Islet precursor cell (in vitro differentiated cells): ENCODE measurements at places on chromosomes 6 and 20.

- DNase-seq: peak; percentile 83
These were observed 139.1 kb downstream of the KIF16B start for GRCh38 chr20:16434062-16434664.

GRCh38 chr20:17782768-17783167, 83.0 kb downstream of the BANF2 start:
- DNase-seq: no peak

GRCh38 chr6:39476151-39476550, 153.6 kb upstream of the KCNK16 start:
- DNase-seq: no peak

DNA sequence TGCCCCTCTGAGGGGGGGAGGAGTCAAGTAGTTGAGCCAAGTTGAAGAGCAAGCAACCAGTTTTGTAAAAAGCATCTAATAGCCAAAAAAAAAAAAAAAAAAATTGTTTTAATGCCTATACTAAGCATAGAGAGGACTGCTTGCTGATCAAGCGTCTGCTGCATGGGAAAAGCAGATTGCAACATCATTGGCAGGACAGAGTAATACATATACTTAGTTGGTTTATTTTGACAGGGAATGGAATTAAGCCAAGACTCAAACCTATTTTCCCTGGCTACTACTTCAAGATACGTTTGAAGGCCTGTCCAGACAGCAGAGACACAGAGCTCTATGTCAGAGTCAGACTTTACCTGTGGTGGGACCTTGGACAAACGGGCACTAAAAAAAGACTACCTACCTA, 120.5 kb downstream of the RTN4IP1 start:
- DNase-seq: no peak

DNA sequence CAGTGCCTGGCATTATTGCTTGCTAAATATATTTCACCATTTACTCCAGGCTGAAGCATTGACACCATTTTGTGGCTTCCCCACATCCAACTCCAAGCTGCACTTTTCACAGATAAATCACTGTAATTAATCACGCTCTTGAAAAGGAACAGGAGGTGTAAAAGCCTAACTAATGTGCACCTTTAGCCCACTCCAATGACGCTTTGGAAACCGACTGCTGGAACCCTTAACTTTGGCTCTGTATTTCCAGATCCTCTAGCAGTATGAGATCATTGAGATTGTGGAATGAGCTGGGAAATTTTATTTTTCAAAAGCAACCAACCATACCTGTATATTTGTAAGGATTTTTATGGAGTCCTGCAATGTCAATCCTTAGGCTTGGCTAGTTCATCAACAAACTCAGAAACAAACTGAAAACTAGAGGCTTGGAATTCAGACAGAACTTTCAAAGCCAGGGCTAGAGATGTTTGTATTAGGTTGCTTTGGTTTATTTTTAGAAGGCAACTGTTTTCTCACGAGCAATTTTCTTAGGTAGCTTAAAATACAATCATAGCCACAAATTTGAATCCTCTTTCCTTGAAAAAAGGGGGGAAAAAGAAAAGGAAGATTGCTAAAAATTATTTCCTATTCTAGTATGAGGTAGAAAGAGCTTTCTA, 52.8 kb upstream of the UTRN start:
- no peak for DNase-seq

DNA sequence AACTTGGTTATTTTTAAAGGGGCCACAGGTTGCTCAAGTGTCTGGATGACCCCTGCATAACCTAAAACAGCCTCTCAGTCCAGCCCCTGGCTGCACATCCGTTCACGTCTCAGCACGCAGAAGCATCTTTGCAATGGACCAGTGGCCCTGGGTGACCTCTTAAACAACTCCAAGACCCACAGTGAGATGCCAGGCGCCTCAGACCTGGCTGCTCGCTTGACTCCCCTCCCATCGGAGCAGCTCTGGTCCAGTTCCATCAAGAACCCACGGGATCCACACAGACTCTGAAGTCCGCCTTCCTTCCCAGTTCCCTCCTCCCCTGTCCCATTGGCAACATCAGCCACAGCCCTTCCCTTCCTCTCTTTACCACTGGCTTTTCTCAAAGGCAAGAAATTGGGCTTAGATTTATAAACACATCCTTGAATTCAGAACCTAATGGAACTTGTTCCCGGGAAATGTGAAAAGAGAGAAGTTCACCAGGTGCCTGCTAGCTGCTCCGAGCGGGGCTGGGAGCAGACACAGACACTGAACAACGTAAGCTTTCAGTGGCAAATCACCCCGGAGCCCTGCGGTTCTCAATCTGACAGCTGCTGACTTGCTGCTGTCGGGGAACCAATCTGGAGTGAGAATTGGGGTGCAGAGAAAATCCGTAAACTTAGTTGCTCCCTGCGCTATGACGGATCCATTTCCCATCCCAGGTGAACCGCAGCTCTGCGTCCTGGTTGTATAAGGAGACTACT, 39.6 kb upstream of the MPC1 start:
- no peak for DNase-seq

GRCh38 chr6:90066697-90067096, 172.4 kb downstream of the GJA10 start:
- no peak for DNase-seq

DNA sequence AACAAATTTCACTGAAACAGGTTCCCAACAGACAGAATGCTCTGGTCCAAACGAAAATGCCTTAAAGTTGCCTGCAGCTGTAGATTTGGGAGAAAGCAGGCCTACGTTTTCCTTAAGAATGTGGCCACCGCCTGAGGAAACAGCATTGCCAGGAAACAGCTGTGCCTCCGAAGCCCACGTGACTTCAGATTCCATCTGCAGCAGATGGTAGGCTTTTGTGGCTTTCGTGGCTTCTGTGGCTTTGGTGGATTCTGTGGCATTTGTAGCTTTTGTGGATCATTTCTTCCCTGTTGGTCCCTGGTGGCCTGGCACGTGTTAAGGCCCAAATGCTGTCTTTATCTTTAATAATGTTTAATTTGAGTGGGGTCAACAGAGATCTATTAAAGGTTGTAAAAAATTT, 222.9 kb downstream of the TTLL2 start:
- DNase-seq: no peak

- no peak for DNase-seq
These were observed 8.6 kb downstream of the GABRR1 start for GRCh38 chr6:89208551-89208950.

GRCh38 chr20:4108495-4109306, 93.3 kb upstream of the RNF24 start:
- peak; percentile 90 for DNase-seq

GRCh38 chr6:52180787-52181558, 5.2 kb upstream of the IL17A start:
- DNase-seq: no peak

DNA sequence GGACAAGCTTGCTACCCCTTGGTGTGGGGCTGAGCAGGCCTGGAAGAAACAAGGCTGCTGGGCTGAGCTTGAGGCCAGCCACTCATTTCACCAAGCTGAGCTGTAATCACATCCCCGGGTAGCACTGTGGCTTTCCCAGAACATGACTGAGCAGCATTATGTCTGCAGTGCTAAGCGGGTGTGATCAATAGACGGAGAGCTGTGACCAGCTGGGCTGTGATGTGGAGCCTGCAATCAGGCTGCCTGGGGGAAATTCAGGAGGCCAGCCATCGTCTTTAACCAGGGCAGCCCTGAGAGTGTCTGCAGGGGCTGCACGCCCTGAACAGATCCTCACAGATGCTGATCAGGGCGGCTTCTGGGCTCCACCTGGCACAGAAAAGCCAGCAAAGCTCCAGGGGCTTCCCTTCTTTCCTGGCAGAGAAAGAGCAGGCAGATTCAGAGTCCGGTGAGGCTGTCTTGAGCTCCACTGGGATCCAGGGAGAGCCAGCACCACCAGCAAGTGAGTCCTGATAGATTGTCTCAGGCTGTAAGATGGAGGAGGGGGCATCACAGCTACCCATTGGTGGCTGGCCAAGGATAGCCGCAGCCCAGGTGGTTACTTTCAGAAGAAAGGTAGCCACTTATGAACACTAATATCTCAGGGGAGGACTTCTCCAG, 165.9 kb downstream of the NRN1 start:
- DNase-seq: no peak

GRCh38 chr6:4786996-4787395, 10.8 kb downstream of the CDYL start:
- DNase-seq: no peak

DNA sequence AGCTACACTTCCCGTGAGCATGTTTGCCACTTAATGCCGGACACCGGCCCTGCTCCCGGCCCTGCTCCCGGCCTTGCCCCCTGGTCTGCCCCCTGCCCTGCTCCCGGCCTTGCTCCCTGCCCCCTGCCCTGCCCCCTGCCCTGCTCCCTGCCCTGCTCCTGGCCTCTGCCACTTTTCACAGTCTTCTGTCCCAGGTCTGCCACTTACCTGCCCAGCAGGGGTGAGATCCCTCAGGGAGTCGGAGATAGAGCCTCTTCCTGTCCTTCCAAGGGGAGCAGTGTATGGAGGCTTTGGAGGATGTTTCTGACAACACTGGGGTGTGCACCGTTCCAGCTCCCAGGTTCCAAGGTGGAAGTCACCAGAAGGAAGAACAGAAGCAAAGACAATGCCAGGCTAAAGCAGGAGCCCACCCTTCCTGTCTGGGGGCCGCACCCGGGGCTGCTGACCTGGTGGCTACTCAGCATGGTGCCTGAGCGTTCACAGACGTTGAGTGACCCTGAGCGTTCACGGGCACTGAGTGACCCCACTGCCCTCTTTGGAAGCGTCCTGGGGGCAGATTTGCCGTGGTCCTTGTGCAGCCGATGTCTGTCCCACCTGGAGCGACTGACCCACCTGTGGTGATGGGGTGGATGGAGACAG, 199.8 kb downstream of the DLL1 start:
- DNase-seq: peak; percentile 42

GRCh38 chr6:55937261-55937947, 62.0 kb upstream of the BMP5 start:
- DNase-seq: no peak

- no peak for DNase-seq
These were observed 56.6 kb upstream of the CD83 start for GRCh38 chr6:14060971-14061370.

DNA sequence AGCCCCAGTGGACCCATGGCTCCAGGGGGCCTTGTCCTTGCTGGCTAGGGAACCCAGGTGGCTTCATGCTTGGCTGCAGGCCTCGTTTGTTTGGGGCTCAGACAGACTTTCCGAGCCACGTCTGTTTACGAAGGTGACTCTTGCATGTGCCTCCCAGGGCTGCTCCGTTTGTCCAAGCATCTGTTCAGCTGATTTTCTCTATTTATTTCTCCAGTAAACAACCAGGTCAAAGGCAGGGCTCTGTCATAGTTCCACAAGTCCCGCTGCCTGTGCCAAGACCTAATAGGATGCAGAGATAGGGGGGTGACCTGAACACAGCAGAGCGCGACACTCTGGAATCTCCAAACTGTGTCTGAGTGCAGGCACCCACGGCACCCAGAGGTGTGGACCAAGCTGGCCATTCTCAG, 12.8 kb upstream of the SPO11 start:
- DNase-seq: no peak

DNA sequence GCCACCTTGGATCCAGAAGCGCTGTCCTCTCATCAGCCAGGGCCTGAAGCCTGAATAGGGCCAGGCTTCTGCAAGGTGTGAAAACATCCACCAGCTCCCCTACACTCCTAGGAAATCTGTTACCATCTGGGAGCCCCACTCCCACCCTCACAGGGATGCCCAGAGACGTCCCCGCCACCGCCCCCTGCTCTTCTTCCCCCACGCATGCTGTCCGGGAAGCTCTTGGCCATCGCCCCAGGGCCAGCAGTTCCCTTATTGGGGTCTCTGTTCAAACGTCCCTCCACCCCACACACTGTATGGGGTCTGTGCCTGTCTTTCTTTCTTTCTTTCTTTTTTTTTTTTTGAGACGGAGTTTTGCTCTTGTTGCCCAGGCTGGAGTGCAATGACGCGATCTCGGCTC, 3.8 kb downstream of the RGS19 start:
- DNase-seq: no peak

- peak; percentile 40 for DNase-seq
These were observed 226.9 kb downstream of the DLL1 start for GRCh38 chr6:170063851-170064602.

GRCh38 chr20:35443003-35443402, 5.0 kb upstream of the GDF5 start:
- peak; percentile 66 for DNase-seq

DNA sequence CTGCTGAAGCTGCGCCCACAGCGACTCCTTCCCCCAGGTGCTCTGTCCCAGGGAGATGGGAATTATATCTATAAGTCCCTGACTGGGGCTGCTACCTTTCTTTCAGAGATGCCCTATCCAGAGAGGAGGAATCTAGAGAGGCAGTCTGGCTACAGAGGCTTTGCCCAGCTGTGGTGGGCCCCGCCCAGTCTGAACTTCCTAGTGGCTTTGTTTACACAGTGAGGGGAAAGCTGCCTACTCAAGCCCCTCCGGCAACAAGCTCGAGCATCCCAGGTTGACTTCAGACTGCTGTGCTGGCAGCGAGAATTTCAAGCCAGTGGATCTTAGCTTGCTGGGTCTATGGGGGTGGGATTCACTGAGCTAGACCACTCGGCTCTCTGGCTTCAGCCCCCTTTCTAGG, 152.5 kb upstream of the MAP3K7 start:
- DNase-seq: peak; percentile 78

DNA sequence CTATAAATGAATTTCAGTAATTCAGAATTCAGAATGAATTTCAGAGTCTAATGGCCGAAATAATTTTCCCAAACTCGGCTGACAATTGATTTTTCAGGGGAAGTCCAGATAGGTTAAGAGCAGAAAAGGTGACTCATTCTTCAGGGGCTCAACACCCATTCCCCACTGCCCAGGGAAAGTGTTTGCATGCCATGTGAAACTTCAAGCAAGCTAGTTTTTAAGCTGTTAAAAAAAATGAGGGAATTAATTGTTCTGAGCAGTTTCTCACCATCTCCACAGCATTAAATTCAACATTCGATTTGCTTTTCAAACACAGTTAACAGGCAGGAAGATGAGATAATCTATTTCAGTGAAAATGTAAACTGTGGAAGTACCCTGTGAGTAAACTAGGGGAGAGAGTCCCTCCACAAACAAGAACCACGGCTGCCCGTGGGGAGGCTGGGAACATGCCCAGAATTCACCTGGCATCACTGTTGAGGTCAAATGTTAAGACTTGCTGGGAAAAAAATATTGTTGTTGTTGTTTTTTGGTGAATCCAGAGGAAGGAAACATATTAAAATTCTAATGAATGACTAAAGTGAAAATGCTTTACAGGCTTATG, 650.8 kb upstream of the AGPAT4 start:
- DNase-seq: no peak

GRCh38 chr6:149940672-149940982, 1.2 kb upstream of the ULBP2 start:
- no peak for DNase-seq

DNA sequence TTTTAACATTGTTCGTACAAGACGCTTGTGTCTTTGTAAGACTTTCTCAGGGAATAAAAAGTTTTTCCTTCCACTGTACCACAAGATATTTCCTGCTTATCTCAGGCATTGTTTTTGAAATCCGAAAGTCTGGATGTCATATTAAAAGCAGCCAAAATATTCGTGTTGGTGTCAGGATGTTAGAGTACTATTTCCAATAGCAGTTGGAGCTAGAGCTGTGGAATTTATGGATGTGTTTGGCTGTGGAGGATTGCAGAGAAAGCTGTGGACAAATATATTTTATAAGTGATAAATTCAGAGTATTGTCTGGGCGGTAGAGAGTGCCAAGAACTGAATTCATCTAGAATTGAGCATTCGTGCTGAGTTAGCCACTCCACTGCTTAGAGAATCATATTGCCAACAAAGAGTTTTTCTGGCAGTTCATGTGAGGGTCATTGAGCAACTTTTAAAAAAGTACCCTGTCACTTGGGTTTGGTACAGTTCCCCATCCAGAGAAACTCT, 57.7 kb downstream of the ZDHHC14 start:
- DNase-seq: no peak

- no peak for DNase-seq
These were observed 33.8 kb upstream of the LRRC1 start for GRCh38 chr6:53761036-53761435.

- no peak for DNase-seq
These were observed 5.4 kb upstream of the IER3 start for GRCh38 chr6:30749554-30750378.
